ENCODE measurements at places on chromosomes 12 and 14.

DNA sequence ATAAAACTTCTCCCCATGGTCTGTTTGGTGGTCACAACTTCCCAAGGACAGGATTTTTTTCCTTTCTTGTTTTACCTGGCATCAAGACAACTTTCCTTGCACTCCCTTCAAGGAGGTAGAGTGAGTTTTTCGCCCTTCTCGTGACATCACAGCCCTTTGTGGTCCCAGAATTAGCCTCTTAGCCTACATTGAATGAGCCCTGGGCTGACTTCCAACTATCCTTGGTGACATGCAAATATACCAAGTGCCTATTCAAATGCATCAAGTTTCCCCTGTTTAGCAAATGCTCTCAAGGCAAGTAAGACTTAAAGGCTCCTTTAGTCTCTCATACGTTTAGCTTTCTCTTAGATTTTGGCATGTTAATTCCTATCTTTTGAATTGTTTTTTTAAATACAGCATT lies 36.6 kb downstream of the TC2N start:
- no peak for DNase-seq

DNA sequence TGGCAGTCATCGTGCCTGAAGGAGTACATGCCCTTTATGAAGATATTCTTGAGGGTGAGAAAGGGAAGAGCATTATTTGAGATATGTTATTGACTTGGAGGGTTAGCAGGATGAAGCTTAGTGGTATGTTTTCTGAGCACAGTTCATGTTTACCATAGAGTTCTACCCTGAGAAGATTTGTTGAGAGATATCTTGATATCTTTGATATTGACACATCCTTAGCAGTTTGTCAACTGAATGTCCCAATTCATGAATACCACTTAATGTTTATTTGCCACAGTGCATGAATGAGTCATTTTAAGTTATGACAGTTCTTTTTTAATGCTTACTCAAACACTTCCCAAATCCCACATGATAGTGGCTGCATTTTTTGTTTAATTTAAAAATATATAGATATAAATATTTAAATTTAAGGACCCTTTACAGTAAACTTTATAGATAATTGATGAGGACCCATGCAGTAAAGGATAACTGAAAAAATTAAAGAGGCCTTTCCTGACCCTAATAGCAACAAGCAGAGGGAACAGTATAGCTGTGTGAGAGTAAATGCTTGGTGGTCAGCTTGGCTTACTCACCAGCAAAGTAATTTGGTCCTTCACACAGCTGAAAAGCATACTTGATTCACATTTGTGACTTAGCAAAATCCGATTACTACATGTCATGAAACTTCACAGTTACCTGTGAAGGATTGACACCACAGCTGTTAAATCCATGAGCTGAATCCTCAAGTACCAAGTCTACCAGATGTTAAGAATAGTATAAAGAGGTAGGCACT lies 25.8 kb downstream of the SLC39A9 start:
- DNase-seq, result no peak

DNA sequence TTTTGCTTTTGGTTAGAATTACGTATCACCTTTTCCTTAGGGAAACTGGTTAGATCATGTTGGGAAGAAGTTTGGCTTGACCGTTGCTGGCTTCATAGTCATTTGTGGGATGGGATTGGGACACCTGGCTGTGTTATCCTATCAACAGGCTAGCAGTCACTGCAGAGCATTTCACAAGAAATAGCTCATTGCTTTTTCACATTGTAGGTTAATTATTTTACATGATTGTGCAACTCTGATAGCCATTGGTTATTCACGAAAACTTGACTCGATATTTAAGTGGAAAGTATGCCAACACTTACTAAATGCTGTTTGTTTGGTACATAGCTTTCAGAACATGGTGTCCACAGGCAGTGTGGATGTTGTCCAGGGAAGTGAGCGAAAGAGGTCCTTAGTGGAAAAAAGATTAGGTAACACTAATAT lies 89.4 kb downstream of the NKX2-1 start:
- no peak for DNase-seq

DNA sequence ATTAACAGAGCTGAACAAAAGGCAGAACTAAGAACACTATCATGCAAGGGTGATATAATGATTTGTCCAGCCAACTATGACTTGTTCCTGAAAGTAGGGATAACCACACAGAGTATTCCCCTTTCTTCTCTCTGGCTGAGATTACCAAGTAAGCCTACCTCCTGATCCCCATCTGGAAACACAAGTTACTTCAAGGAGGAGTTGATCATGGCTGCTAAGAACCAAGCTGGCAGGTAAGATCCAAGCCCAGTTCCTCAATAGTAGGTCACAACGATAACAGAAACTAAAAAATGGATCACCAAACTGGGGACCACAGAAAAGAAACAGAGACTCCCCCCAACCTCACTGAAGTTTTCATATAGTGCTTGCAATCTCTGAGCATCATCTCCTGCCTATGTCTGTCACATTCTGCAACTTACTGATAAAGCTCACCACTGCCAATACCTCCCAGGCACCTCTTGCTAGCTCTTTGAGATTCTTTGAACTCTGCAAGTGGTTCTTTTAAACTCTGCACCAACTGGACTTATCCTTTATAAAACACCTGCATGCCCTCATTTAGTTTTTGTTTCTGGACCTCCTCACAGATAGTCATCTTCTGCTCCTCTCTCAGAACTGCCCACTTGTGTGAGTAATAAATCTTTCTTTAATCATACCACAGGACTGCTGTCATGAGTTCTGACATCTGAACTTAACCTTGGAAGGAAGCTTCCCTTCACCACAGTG lies 76.6 kb downstream of the LRP6 start:
- no peak for DNase-seq

GRCh38 chr12:122902854-122903692 lies 7.1 kb upstream of the VPS37B start:
- no peak for DNase-seq

Measured in glomerular endothelial cell (primary cell).